Cerebellar nuclear complex (tissue), 1 donor: ENCODE measurements at places on chromosomes 4 and X.

DNA sequence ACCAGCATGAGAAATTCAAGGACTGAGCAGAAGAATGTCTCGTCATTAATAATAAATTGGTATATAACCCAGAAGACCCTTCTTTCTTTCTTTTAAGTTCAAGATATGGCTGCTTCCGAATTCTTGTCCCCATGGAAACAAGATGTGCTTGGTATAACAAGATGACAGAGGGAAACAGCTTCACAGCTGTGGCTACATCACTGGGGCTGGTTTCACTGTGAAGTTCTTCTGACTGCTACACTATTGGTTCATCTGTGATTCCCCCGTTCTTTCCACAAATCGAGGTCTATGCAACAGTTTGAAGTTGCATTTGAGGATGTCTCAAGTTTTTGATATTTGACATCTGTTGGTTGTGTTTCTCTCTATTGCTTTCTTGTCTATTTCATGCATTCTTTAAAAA, 12.3 kb upstream of the DTHD1 start:
- no peak for DNase-seq

- DNase-seq, result no peak
These were observed 373 bp downstream of the ELOVL6 start for GRCh38 chr4:110198049-110198434.

DNA sequence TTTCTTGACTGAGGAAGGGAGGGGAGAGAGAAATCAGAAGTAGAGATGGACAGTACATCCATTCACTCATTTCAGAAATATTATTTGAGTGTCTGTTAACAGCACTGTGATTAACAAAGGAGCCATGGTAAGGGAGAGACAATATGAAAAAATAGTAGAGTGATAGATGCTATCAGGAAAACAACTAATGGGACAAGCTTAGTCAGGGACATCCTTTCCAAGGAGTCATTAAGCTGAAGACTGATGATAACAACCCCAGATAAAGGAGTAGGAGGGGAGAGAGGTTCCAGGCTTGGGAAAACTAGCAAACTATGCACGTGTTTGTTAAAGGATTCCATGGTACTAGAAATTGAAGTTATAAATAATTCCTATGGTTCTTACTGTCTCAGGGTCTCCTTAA, 122.2 kb downstream of the CBR4 start:
- no peak for DNase-seq

- DNase-seq, result no peak
These were observed 348.4 kb downstream of the FAM47B start for GRCh38 chrX:35291013-35291412.
